ENCODE measurements at places on chromosomes 2 and 18. TPM values are rescaled to one million over a fixed set of nuclear protein-coding genes. Genes with fewer than 3 reads are reported as not detected.

Gene ABCG5
- polyA plus RNA-seq: 0.13 TPM

Gene RTP5
- not detected for polyA plus RNA-seq

Gene MSTN
- 58.6 TPM for polyA plus RNA-seq

Gene LYPD6
- polyA plus RNA-seq: 6.9 TPM

Gene SRD5A2
- polyA plus RNA-seq: 0.03 TPM

Gene KCNG2
- 0.18 TPM for polyA plus RNA-seq
